Effector memory CD4-positive, alpha-beta T cell (primary cell): ENCODE measurements at places on chromosomes 11 and 22.

GRCh38 chr11:125069796-125070195, 6.7 kb downstream of the SLC37A2 start:
- DNase-seq: no peak

DNA sequence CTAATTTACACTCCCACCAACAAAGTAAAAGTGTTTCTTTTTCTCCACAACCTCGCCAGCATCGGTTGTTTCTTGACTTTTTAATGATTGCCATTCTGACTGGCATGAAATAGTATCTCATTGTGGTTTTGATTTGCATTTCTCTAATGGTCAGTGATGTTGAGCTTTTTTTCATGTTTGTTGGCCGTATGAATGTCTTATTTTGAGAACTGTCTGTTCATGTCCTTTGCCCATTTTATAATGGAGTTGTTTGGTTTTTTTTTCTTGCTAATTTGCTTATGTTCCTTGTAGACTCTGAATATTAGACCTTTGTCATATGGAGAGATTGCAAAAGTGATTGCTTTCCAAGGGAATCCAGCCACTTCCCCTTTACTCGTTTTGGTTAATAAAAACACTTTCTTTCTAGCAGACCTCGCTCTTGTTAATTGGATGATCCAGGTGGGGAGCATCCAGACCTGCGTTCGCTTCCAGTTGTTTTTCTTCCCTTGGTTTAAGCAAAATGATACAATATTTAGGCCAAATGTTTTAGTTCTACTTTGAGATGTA, 17.1 kb upstream of the APOL4 start:
- no peak for DNase-seq

DNA sequence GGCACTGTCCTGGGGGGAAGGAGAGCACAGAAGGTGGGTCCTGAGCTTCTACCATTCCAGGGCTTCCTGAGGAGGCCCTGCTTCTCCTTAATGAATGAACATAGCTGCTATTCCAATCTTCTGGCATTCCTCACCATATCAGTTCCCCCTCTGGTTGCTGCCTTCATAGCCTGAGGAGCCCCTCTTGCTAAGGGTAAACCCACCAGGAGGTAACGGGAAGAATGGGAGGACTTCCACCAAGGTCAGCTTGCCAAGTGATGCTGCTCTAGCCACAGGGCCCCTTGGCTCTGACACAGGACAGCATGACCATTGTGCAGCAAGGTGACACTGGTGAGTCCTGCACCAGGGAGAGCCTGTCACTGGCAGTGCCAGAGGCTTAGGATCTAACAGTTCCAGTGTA, 1022.5 kb downstream of the TBC1D22A start:
- DNase-seq: no peak

GRCh38 chr11:127894316-127894715, 693.0 kb downstream of the ETS1 start:
- DNase-seq: no peak
